ENCODE measurements at places on chromosomes 16 and 17.

DNA sequence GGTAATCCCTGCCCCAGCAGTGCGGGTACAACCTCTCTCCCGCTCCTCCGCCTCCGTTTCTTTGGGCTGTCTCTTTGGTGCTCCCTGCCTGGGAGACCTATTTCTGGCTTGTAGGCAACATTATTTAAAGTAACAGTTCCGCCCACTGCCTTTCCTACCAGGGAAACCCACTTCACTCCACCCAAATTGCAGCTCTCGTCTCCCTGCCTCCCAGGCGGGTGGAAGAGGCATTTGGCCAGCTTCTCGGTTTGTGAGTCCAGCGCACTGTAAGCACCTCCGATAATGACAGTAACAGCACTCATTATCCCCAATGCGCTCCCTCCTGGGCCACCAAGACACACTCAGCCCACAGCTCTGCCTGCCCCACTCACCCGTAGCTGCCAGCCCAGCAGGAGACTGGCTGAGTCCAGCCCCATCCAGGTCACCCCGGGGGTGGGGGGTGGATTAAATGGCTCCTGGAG lies 165.1 kb upstream of the CDC42EP4 start:
- DNase-seq, result no peak

- DNase-seq, result no peak
These were observed 57.2 kb upstream of the CDH5 start for GRCh38 chr16:66309215-66309807.

GRCh38 chr17:73802314-73802713 lies 158.1 kb upstream of the SDK2 start:
- DNase-seq, result no peak

DNA sequence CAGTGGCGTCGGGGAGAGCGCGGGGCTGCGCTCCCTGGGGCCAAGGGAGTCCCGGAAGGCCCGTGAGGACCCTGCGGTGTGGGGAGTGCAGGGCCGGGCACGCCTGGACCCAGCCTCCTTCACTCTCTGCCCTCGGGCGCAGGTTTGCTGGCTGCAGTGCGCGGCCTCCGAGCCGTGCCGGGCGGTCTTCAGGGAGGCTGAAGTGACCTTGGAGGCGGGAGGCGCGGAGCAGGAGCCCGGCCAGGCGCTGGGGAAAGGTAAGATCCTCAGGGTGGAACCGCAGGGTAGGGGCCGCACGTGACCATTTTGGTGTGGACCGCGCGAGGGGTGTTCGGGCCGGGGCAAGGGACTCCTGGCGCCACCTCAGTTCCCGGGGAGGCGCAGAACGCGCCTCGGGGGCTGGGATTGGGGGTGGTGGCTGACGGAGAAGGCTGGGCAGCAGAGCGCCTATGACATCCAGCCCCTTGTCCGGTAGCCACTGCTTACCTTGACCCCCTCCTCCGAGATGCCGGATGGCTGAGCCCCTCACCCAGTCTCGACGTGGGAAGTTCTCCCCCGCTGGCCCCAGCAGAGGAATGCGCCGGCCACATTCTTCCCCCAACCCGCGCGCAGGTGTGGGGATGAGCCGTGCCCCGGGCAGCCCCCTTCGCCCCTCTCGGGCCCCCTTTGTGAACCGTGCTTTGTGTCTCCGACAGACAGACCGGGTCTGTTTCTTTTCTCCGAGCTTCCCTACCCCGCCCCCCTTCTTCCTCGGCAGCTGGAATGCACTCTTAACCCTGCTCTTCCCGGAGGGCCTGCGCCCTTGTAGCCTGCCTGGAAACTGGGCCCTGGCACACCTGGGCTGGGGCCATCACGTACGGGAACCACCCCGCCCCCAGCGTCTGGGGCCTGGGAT lies 631 bp downstream of the CDH3 start:
- no peak for DNase-seq

GRCh38 chr16:30183233-30184095 lies at the start of gene CORO1A:
Gene CORO1A (plus strand): TSS chr16:30183602. CDS start chr16:30185210, 1,608 bp downstream.
- DNase-seq, result peak; percentile 84

GRCh38 chr17:75889454-75889853 lies 7.3 kb downstream of the TRIM65 start:
- no peak for DNase-seq

- no peak for DNase-seq
These were observed 20.1 kb downstream of the MINK1 start for GRCh38 chr17:4853208-4853671.

DNA sequence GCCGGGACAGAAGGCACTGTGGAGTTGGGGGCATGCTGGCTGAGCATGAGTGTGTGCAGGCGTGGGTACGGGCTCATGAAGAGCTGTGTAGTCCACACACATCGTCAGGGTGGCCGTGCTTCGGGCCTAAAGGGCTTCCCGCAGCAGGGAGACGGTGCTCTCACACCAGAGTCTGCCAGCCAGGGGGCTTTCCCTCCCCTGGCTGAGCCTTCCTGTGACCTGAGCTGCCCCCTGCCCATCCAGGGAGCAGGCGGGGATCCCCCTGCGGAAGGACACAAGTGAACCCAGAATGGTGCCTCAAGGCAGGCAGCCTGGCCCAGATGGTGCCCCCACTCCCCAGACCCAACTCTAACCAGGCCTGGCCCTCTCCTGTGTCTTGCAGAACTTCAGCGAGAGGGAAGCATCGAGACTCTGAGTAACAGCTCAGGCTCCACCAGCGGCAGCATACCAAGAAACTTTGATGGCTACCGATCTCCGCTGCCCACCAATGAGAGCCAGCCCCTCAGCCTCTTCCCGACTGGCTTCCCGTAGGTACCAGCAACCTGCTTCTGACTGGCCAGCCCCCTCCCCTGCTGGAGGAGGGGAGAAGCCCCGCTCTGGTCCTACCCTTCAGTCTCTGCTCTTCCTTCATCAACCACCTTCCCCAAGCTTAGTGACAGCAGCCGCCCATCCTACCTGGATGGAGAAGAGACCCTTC lies 7.9 kb upstream of the TBX2 start:
- DNase-seq, result no peak

DNA sequence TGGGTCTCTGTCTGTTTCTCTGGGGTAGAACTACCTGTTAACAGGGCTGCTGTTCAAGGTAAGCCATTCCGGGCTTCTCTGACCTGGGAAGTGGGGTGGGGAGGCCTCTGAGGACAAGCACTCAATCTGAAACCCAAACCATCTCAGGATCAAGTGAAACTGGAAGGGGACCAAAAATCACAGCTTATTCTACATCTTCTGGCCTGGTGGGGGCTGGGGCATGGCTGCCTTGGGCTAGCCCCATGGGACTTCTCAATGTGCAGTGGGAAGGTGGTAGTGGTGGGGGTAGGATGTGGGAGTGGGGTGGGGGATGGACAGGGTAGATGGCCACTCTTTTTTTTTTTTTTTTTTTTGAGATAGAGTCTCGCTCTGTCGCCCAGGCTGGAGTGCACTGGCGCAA lies 5.5 kb downstream of the FLOT2 start:
- DNase-seq, result no peak

GRCh38 chr17:73289549-73290254 lies 22.1 kb downstream of the CDC42EP4 start:
- no peak for DNase-seq

DNA sequence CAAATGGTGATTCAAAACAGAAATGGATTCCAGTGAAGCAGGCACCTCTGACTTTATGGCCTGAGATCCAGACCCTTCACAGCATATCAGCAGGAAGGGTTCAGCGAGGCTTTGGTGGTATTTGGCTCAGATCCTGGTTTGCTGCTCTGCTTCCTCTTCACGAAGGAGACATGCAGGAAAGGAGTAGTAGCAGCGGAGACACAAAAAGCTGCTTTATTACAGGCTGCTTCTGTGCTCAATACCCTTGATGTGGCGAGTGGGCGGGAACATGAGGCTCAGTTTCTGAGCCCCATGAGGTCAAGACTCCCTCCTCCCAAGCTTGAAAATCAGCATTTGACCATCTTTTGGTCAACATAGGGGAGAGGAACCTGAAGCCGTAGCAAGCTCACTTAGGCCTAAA lies 213.3 kb upstream of the AXIN2 start:
- DNase-seq, result no peak

DNA sequence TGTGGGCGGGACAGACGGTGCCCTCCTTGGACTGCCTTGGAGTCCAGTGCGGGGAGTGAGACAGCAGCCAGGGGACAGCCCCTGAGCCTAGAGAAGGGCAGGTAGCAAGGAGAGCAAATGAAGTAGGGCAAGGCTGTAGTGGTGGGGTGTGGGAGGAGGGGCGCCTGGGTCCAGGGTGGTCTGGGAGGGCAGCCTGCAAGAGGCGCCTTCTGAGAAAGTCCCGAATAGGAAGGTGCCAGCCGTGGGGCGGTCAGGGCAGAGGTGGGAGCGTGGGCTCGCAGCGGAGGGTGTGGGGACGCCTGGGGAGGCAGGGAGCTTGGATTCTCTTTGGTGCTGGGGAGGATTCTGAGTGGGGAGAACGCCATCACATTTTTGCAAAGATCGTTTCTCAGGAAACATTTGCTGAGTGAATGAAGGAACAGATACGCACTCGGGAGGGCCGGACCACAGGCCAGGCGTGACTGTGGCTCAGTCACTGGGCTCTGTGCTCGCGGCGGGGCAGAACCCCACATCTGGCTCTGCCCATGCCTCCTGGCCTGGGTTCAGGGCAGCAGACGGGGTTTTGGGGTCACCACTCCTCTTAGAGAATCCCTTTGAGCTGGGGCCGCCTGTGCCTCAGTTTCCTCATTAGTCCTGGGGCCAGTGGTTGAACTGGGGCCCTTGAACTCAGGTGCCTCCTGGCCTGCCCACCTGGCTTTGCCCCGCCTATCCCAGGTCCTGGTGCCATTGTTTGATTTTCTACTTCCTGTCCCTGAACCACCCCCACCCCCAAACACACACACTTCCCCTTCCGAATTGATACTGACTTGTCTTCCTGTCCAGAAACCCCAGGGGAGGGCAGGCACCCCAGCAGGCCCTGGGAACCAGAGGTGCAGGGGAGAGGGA lies 4.2 kb downstream of the SNN start:
- DNase-seq, result no peak

DNA sequence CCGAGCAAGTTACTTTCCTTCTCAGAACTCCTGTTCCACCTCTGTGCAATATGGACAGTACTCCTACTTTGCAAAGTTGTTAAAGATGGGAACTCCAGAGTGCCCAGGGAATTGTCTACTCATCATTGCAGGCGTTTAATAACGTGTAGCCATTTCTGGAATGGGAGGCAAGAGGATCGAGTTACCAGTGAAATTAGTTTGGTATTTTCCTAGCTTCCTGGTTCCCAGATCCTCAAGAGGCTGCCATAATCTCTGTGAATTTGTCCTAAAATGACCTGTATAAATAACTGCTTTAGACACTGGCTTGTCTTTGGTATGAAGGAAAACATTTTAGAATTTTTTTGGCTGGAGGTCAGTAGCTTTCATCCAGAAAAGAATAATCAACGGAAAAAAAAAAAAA lies 27.7 kb downstream of the WWOX start:
- DNase-seq, result no peak

GRCh38 chr16:11534262-11534661 lies 52.5 kb downstream of the LITAF start:
- DNase-seq, result no peak

- DNase-seq, result no peak
These were observed 43.9 kb upstream of the SREBF1 start for GRCh38 chr17:17880577-17881196.

DNA sequence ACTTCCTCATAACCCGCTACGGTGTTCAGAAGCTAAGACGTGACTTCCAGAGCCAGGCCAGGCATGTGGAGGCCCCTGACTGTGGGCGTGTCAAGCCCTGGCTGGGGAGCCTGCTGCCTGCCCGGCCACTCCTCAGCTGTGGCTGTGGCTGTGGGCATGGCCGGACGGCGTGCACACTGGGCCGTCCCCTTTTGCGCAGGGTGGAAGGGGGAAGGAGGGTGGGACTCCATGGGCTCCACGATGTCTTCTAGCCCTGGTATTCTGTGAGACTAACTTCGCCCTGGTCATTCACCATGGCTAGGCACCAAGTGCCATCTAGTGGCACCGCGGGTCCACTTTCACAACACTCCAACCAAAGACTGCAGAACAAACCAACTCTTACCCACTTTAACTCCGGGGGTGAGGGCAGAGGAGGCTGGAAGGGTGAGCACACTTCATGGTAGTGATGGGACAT lies 67.9 kb downstream of the N4BP1 start:
- DNase-seq, result peak; percentile 55

GRCh38 chr16:30335598-30336474 lies 19.3 kb downstream of the CD2BP2 start:
- no peak for DNase-seq

Measured in hematopoietic multipotent progenitor cell treated with erythropoietin and hydrocortisone succinate and interleukin-3 and kit ligand, for 8 days (in vitro differentiated cells).